ENCODE measurements at places on chromosomes 7 and 10.

- no peak for DNase-seq
These were observed 658.6 kb downstream of the CCSER2 start for GRCh38 chr10:84987039-84987438.

GRCh38 chr10:30114881-30115625 lies 55.7 kb upstream of the JCAD start:
- no peak for DNase-seq

GRCh38 chr7:85135977-85136376 lies 50.9 kb downstream of the SEMA3D start:
- no peak for DNase-seq

DNA sequence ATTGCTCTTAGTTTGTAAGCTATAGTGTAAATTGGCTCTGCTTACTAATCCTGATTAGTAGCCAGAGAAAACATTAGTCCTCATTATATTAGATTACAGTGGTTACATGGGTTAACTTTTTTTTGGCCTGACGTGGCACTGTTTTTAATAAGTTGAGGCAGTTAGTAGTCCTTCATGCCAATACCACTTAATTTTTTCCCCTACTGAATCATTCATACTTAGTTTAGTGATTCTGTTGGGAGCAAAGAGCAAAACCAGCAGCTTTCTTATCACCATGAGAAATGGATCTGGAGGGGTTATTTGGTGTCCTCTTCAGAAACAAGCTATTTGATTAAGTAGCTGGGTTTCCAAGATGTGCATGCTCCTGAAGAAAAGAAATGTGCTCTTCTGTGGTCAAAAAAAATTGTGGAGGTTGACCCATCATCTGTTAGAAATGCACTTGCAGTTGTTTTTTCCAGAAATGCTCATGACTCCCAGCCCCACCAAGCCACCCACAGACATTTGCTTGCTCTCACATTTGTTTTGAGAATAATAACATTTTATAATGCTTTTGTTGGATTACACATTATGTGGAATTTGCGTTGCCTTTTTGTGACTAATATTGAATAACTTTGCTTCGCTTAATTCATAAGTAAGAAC lies 258.5 kb downstream of the HDAC9 start:
- DNase-seq = no peak

GRCh38 chr10:96229568-96230030 lies 41.8 kb downstream of the BLNK start:
- peak; percentile 62 for DNase-seq

DNA sequence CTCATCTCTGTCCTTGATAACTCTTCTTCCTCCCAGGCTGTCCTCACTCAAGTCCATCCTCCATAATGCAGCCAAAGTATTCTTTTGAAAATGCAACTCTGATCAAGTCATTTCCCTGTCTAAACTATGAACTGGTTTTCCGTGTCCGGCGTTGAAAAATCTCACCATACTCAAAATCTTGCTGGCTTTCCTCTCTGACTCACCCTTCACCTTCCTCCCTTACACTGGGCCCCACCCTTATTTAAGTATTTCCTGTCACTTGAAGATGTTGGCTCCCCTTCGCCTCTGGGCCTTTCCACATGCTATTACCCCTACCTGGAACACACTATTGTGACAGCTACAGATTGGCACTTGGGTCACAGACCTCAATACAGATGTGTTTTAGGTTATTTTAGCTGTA lies 515.6 kb downstream of the INHBA start:
- DNase-seq = no peak

- DNase-seq = no peak
These were observed 46.7 kb downstream of the BMPR1A start for GRCh38 chr10:86803156-86803555.

DNA sequence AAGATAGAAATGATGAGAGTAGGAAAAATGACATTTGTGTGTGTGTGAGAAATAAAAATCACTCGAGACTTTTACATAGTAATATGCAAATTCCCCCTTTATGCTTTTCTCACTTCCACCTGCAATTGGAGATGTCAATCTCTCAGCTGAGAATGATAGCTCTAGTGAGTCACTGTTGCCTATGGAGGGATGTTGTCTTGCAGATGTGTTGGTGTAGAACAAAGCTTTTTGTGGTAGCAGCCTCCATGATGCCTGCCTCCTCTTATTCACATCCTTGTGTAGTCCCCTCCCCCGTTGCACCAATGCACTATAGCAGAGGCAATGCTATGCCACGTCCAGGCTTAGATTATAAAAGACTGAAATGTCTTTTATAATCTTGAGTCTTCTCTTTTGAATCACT lies 33.8 kb downstream of the SPAG6 start:
- no peak for DNase-seq

DNA sequence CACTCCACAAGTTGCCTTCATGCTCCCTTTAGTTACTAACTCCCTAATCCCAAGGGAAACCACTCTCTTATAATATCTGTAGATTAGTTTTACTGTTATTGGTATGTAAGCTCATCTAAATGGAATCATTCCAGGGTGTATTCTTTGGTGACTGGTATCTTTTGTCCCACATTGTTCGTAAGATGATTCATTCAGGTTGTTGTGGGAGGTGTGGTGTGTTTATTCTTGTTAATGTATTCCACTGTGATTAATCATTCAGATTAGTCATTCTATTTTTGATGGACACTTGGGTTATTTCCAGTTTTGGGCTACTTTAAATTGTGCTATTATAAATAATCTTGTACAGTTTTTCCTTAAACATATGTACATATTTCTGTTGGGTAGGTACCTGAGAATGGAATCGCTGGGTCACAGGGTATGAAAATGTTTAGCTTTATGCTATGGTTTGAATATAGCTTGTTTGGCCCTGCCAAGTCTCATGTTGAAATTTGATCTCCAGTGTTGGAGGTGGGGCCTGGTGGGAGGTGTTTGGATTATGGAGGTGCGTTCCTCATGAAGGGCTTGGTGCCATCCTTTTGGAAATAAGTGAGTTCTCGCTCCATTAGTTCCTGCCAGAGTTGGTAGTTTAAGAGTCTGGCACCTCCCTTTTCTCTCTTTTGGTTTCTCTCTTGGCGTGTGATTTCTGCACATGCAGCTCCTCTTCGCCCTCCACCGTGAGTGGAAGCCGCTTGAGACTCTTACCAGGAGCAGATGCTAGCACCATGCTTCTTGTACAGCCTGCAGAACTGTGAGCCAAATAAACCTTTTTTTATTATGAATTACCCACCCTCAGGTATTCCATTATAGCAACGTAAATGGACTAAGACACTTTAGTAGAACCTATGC lies 13.8 kb downstream of the BTRC start:
- DNase-seq = no peak

GRCh38 chr10:5547931-5548660 lies 23.3 kb downstream of the CALML3 start:
- DNase-seq = no peak

- DNase-seq = no peak
These were observed 2.9 kb downstream of the WAC start for GRCh38 chr10:28535846-28536245.

GRCh38 chr10:23293145-23293724 lies 51.4 kb downstream of the C10orf67 start:
- no peak for DNase-seq

- no peak for DNase-seq
These were observed 54.9 kb downstream of the KMT2E start for GRCh38 chr7:105068886-105069285.

GRCh38 chr10:73648975-73649829 lies 6.6 kb downstream of the SYNPO2L start:
- DNase-seq = no peak

GRCh38 chr7:131895541-131896164 lies 339.2 kb upstream of the PODXL start:
- DNase-seq = no peak

GRCh38 chr7:99196536-99197258 lies 11.2 kb downstream of the KPNA7 start:
- no peak for DNase-seq

DNA sequence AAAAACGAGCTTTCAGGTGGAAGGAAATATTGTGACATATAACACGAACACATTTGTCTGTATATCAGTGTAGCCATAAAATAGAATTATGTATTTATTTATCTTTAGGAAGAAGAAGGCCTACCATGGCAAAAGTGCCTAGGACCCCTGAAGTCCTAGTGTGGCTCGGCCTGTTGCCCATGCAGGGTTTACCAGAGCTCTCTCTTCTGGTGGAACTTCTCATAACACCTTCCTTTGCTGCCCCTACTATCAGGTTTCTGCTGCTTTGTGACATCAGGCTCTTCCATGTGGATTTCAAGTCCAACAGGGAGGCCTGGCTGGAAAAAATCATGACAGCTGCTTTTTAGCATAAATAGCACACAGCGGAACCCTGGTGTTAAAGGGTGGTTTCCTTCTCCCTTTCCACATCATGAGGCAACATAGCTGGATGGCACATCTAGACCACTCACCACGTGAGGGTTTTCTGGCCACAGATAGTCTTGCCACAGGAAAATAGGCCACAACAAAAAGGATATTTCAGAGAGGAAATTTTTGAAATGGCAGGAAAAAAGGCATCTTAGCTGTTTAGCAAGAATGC lies 44.8 kb upstream of the ADO start:
- DNase-seq = no peak

All from C1 segment of cervical spinal cord (tissue), 14 donors.